Caki2 (cell line): ENCODE measurements at places on chromosomes 16 and 17.

DNA sequence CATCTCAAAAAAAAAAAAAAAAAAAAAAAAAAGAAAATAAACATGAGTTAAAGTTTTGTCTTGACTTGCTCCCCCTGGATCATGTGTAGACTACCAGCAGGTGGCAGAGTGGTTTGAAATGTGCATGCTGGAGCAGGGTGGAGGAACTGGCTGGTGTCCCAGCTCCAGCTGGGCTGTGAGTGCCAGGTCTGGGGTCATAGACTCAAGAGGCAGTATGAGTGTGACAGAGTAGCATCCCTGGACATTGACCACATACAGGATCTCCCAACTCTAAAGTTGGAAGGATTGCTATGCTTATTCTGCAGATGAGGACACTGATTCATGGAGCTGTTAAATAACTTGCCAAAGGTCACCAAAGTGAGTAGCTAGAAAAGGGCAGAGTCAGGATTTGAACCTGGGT lies 198.0 kb upstream of the MPHOSPH6 start:
- DNase-seq: peak; percentile 28

- no peak for DNase-seq
These were observed 128.5 kb upstream of the HS3ST2 start for GRCh38 chr16:22685459-22685830.

DNA sequence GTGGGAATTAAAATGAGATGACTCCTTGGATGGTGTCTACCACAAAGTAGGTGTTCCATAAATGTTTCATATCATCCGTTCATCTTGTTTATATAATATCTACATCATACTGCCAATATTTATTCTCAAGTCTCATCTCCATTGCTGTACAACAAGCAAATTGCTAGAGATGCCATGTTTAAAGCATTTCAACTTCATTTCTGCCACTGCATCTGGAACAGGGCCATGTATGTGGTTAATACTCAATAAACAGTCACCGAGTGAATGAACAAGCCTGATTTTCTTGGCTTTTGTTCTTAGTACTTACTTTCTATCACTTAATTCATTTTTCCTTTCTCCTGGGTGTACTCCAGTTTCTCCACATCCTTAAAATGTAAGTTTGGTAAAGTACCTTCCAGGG lies 107.6 kb downstream of the KCNJ2 start:
- no peak for DNase-seq

GRCh38 chr16:46975908-46976470 lies 2.5 kb upstream of the DNAJA2 start:
- no peak for DNase-seq

- no peak for DNase-seq
These were observed 85.3 kb upstream of the PLCG2 start for GRCh38 chr16:81693744-81694303.

GRCh38 chr17:27368151-27368795 lies 74.4 kb downstream of the WSB1 start:
- DNase-seq: no peak
